ENCODE measurements at places on chromosomes 7 and 10. TPM values are rescaled to one million over a fixed set of nuclear protein-coding genes. Genes with fewer than 3 reads are reported as not detected.

DNA sequence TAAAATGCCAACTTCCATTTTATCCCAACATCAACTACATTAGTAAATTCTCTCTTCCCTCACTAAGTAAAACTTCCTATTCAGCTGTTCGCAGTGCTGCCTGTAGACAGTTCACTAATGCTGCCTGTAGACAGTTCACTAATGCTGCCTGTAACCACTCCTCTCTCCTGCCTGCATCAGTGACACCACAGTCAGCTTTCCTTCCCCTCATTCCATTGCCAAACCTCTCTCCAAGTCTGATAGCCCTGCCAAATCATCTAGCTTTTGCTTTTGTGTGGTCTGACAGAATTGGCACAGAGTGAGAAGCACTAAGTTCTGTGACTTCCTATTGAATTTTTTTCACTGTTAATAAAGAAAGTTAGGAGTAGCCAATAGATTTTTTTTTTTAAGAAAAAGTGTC lies 43.0 kb upstream of the MACC1 start:
- DNase-seq, result no peak

DNA sequence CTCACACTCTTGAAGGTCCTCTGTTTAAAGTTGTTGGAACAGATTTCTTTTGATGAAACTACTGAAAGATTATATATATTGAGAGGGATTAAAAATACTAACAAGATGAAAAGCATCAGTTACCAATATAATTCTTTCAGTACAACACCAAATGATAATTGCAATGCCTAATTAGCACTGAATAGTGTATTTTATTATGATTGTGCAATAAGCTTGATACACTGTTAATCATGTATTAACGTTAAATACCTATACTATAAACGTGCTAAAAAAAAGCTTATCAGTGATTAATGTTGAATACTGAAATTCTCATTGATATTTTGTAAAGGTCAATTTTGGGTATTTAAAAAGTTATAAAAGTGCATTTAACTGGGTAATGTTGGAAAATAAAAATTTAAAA lies 61.5 kb downstream of the HIBADH start:
- no peak for DNase-seq

DNA sequence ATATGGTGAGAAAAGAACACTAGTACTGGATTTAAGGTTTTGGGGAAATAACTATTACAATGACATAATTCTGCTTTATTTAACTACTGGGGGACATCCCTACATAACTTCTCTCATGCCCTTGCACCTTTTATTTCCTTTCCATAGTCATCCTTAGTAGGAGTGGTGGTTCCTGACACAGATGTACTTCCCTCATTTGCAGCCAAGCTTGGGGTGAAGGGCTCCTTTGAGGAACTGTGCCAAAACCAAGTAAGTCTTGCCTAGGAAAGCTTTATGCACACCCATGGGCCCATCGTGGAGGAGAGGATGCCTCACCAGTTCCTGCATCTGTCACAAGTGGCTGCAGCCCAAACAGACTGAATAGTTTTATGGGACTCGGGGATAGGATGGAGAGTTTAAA lies 20.6 kb downstream of the ZDHHC6 start:
- DNase-seq, result no peak

DNA sequence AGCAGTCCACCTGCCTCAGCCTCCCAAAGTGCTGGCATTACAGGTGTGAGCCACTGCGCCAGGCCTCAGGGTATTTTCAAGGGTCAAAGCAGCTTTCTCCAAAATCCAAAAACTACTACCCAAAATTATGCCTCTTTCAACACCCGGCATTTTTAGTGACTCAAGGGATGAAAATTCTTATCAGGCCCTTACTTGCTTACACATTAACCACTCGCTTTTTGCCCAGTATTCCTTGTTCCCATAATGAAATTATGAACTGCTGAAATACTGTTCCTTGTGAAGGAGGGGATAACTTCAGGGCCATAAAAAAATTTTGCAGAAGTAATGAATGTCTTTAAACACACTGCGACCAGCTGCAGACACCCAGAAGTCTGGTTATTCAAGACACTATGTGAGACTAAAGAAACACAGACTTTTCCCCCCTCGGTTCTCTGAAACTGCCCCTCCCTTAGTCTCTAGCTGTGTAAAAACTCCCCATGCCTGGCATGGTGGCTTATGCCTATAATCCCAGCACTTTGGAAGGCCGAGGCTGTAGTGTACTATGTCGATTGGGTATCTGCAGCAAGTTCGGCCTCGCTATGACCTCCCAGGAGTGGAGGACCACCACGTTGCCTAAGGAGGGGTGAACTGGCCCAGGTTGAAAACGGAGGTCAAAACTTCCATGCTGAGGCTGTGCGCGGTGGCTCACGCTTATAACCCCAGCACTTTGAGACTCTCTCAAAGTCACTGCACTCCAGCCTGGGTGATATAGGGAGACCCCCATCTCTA lies 12.0 kb downstream of the FXYD4 start:
- no peak for DNase-seq

DNA sequence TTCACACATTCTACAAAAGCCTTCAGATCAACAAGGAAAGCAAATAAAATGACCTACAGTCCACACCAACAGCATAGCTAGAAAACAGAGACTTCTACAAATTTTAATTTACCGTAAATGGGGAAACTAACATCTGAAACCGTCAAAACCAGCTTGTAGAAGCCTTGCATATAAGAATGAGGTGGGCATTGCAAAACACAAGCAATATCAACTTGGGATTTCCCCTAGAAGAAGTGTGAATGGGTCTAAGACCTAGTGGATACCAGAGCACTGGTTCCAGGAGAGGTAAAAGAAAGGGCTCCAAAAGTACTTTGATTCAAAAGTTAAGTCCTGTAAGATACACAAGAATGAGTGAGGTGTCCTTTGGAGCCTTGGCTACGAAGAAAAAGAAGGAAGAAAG lies 18.7 kb downstream of the RTKN2 start:
- DNase-seq, result no peak

DNA sequence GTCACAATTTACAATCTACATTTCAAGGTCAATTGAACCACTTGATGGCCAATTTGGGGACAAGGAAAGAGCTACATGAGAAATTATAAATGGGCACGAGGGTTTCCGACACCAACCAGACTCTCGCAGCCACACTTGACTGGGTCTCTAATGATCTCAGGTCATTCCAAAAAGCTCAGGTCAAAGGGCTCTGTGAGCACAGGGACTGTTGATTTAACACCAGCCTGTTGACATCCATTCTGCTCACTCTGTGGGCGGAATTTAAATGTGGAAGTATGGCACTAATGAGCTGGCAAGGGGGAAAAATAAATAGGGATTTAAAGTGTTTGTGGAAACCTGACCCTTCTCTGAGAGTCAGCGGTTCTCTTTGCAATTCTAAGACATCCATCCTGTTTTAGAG lies 810.7 kb upstream of the AUTS2 start:
- DNase-seq, result no peak

GRCh38 chr7:113137241-113137640 lies 18.9 kb upstream of the SMIM30 start:
- DNase-seq, result no peak

- DNase-seq, result no peak
These were observed 340.7 kb upstream of the CELF2 start for GRCh38 chr10:10676972-10677371.

DNA sequence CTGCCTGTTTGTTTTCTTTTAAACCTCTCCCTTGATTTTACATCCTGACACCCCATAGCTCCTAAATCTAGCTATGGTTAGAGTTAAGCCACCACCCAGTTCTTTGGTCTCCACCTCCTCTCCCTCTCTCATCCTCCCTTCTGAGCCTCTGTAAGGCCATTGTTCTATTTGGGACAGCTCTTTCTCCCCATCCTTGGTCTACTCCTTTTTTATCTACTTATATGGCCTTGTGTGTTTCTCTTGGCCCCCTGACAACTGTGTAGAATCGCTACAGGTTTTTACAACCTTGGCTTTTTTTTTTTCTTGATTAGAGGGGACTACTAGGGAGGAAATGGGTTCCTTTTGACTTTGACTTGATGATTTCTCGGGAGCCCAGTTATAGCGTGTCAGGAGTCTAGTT lies 3.4 kb upstream of the ITIH5 start:
- no peak for DNase-seq

GRCh38 chr10:22856444-22857074 lies 71.3 kb upstream of the ARMC3 start:
- DNase-seq, result no peak

GRCh38 chr7:100640517-100641440 lies 573 bp downstream of the TFR2 start:
- no peak for DNase-seq

- DNase-seq, result no peak
These were observed 7.1 kb downstream of the ZNF736 start for GRCh38 chr7:64320547-64321513.

DNA sequence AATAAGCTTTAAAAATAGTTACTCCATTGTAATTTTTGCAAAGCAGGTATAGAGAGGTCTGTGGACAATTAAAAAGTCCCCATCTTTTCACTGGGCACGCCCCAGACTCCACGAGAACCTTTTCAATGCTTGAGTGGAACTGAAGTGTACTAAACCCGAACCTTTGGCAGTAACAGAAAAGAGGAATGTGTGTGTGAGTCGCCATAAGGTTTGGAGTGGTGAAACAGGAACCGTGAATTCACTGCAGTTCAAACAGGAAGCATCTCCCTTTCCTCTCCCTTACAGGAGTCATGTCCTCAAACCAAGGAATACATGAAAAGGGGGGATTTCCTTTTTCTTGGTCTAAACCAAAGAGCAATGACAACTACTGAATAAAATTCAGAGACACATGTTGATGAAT lies 23.2 kb downstream of the NDUFB2 start:
- no peak for DNase-seq

DNA sequence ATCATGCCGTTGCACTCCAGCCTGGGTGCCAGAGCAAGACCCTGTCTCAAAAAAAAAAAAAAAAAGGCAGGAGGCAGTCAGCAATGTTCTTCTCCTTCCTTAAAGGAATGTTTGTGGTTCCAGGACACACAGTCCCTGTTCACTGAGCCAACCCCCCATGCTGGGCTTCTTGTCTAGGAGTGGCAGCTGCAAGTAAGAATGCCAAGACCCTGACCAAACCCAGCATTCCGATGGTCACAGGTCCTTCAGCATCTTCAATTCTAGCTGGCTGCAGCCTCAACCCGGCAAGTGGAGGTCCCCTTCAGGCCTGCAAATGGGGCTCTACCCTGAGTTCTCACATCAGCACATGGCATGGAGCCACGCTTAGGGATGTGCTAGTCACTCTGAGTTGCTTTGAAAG lies 38.2 kb upstream of the CUX1 start:
- DNase-seq, result no peak

DNA sequence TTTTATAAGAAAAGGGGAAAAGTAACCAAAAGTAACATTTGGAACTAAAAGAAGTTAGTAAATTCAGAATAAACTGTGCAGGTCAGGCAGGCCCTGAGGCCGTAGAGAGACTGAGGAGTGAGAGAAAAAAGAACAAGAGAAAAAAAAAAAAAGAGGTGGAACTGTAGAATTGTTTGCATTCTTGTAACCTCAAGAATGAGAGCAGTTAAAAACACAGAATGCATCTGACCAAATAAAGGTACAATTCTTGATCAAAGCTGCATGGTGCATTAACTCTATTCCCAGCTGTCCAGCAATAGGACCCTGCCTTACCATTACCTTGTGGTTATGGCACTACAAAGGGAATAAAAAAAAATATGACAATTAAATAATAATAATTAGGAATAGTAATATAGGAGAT lies 170.1 kb upstream of the SEMA3A start:
- no peak for DNase-seq

DNA sequence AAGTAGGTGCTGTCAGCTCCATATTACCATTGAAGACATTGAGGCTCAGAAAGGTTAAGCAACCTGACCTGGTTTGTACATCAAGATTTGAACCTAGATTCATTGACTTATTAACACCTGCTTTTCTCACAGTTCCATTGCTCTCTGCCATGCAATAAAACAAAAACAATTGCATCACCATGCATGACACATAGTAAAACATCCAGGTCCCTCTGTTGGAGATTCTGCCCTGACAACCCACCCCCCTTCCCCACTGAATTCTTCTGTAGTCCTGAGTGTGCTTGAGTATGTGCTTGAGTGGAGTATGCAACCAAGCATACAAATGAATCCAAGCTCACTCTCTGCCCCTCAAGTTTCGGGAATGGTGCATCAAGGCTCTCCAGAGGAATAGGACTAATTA lies 6.0 kb upstream of the LMBR1 start:
- no peak for DNase-seq

DNA sequence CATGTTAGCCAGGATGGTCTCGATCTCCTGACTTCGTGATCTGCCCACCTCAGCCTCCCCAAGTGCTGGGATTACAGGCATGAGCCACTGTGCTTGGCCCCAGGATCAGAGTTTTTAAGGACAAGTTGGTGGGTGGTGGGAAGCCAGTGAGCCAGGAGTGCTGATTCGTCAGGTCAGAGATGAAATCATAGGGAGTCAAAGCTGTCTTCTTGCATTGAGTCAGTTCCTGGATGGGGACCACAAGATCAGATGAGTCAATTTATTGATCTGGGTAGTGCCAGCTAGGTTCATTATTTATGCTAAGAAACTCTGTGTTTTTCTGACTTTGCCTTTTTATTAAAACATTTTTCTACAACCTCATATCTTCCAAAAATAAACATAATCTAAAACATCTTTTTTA lies 423.8 kb downstream of the ARL4A start:
- DNase-seq, result no peak

CALU gene
- 44.4 TPM for total RNA-seq

FAM13C gene
- 3.9 TPM for total RNA-seq

ADRA2A gene
- total RNA-seq, result 0.09 TPM

PWWP2B gene
- total RNA-seq, result 5.1 TPM

ITGB8 gene
- total RNA-seq, result 2.3 TPM

HYAL4 gene
- 0.05 TPM for total RNA-seq

GATA3 gene
- 6.5 TPM for total RNA-seq

TMEM236 gene
- 0.24 TPM for total RNA-seq

TUBAL3 gene
- 1.3 TPM for total RNA-seq

LIPJ gene
- 0.42 TPM for total RNA-seq
